Spinal cord (tissue), 10 donors: ENCODE measurements at places on chromosomes 4 and X. TPM values are rescaled to one million over a fixed set of nuclear protein-coding genes. Genes with fewer than 3 reads are reported as not detected.

Gene PAGE4
- total RNA-seq = not detected

- H3K27ac ChIP-seq = no peak overlapping the region
- DNase-seq = no peak
- no peaks in the 10 kb centered on the region for H3K27me3 ChIP-seq
- no peak overlapping the region for H3K4me3 ChIP-seq
- H3K36me3 ChIP-seq = no peaks in the 10 kb centered on the region
- no peaks in the 10 kb centered on the region for H3K4me1 ChIP-seq
Measured at GRCh38 chrX:148577741-148578140, 77.3 kb downstream of the AFF2 start.

Gene TMPRSS11A
- not detected for total RNA-seq

DNA sequence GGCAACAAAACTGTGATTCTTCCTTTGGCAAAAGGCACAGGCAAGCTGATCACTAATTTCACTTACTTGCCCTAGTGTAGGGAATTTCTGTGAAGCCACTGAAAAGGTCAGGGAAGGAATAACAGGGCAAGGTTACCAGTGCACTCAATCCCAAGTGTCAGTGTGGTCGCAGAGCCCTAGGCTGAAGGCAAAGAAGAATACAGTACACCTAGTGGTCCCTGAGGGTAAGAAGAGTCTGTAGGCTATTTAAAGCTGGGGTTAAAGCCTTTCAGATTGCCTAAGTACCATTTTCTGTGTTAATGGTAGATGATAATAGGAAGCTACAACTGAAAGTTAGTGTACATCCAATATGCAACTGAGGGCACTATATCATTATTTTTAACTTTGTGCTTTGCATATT is 173.6 kb upstream of the NRK start:
- H3K36me3 ChIP-seq = no peaks in the 10 kb centered on the region
- H3K27ac ChIP-seq = no peak overlapping the region
- no peak for DNase-seq
- H3K27me3 ChIP-seq = peaks cover 8% of the 10 kb centered on the region

Gene LDOC1
- total RNA-seq = 13.9 TPM

Gene BEND2
- 0.06 TPM for total RNA-seq

GRCh38 chrX:15681433-15681832 is 16.8 kb upstream of the CLTRN start:
- no peaks in the 10 kb centered on the region for H3K36me3 ChIP-seq
- no peak overlapping the region for H3K27ac ChIP-seq
- peaks cover 16% of the 10 kb centered on the region for H3K27me3 ChIP-seq
- no peak for DNase-seq
- H3K4me1 ChIP-seq = peaks cover 3% of the 10 kb centered on the region

- peak overlapping the region; percentile 57 for H3K27ac ChIP-seq
- H3K4me3 ChIP-seq = no peak overlapping the region
- no peaks in the 10 kb centered on the region for H3K4me1 ChIP-seq
- DNase-seq = no peak
- H3K27me3 ChIP-seq = no peaks in the 10 kb centered on the region
Measured at GRCh38 chr4:76053730-76054129, 17.9 kb upstream of the CXCL11 start.

Gene FAM47A
- not detected for total RNA-seq
